SK-MEL-5 (cell line): ENCODE measurements at places on chromosomes 7 and 10. TPM values are rescaled to one million over a fixed set of nuclear protein-coding genes. Genes with fewer than 3 reads are reported as not detected.
A peak's percentile ranks its signal among the peaks of the same experiment; 100 is the strongest.

- DNase-seq: peak; percentile 54
These were observed 263.4 kb upstream of the PRKCQ start for GRCh38 chr10:6843481-6843881.

GRCh38 chr7:13028036-13028824, 340.8 kb downstream of the ARL4A start:
- no peak for DNase-seq

GRCh38 chr7:18874880-18875279, 242.6 kb downstream of the TWIST1 start:
- no peak for DNase-seq

DNA sequence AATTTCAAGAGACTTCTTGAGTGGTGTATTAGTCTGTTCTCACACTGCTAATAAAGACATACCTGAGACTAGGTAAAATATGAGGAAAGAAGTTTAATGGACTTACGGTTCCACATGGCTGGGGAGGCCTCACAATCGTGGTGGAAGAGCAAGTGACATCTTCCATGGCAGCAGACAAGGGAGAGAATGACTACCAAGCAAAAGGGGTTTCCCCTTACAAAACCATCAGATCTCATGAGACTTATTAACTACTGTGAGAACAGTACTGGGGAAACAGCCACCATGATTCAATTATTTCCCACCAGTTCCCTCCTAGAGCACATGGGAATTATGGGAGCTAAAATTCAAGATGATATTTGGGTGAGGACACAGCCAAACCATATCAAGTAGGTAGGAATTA, 150.5 kb downstream of the PCDH15 start:
- no peak for DNase-seq

SPDYE8 gene
- not detected in 2 replicates for total RNA-seq
